ENCODE measurements at places on chromosomes 1 and 21. TPM values are rescaled to one million over a fixed set of nuclear protein-coding genes. Genes with fewer than 3 reads are reported as not detected.

Gene DIPK1A
- 27.8 TPM for total RNA-seq

- H3K4me1 ChIP-seq = peaks cover 61% of the 10 kb centered on the region
- peak overlapping the region; percentile 8 for H3K4me3 ChIP-seq
Measured at GRCh38 chr1:235270625-235271024, 57.4 kb downstream of the ARID4B start.

- peak overlapping the region; percentile 91 for H3K27ac ChIP-seq
- peaks cover 34% of the 10 kb centered on the region for H3K4me1 ChIP-seq
- H3K27me3 ChIP-seq = no peaks in the 10 kb centered on the region
- DNase-seq = peak; percentile 95
- H3K4me3 ChIP-seq = no peak overlapping the region
Measured at GRCh38 chr21:45363921-45364467, 41.0 kb upstream of the COL18A1 start.

GRCh38 chr1:89706700-89707012 lies 73.7 kb downstream of the LRRC8C start:
- no peaks in the 10 kb centered on the region for H3K36me3 ChIP-seq
- H3K4me3 ChIP-seq = no peak overlapping the region
- H3K4me1 ChIP-seq = no peaks in the 10 kb centered on the region
- no peaks in the 10 kb centered on the region for H3K27me3 ChIP-seq

Gene LCE1E
- total RNA-seq = not detected

DNA sequence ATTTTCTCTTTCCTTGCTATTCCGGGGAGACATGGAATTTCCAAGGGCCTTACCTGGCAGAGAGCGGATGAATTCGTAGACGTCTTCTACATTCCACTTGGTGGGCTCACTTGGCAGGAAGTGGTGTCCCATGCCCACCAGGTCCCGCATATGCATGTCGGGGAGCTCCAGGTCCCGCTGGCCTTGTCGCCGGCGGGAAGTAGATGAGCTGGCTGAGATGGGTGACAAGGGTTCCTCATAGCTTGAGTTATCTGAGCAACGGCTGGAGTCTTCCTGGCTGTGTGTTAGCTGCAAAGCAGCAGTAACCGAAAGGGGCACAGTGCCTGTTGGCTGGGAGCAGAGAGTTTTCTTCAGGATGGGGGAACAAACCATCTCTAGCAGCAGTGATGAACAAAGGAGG lies 7.9 kb upstream of the A3GALT2 start:
- no peaks in the 10 kb centered on the region for H3K27me3 ChIP-seq
- DNase-seq = peak; percentile 55
